ENCODE measurements at places on chromosomes 2 and 18. TPM values are rescaled to one million over a fixed set of nuclear protein-coding genes. Genes with fewer than 3 reads are reported as not detected.

The FBXO36 gene
- 2.7 TPM for total RNA-seq

The CREG2 gene
- total RNA-seq: not detected

The RGPD8 gene
- total RNA-seq: 33.8 TPM

The RAB6C gene
- total RNA-seq: not detected

All from Peyer's patch (tissue), 4 donors.